ENCODE measurements at places on chromosomes 4 and X.

DNA sequence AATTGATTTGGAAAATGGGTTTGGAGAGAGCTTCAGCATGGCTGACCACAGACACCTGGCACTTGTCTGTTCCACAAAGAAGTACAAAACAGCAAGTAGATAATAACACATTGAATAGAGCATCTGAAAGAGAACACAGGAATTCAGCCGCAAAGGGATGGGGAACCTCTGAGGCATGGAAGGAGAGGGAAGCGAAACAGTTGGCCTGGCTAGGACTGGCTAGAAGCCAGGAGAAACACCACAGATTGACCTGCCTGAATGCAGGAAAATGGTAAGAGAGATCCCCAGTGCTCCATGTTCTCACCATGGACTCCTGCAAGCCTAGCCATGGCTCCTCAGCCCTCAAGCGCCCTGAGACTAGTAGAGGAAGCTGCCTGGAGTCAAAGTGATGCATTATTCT is 169.7 kb upstream of the SH3RF1 start:
- DNase-seq = no peak

DNA sequence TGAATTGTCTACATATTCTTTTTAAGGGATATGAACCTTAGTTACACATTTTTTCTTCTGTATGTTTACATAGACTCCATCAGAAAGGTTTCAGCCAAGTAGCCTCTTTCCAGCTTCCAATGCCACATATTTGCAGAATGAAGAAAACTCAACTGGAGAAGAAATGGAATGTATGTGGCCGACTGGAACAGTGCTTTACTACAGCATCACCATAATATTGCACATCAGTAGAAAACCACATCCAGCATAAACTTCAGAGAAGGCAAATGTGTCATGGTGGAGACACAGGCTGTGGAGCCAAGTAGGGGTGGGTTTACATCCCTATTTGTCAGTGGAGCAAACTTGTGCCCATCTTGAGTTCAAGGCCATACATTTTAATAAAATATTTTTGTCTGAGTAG is 204.8 kb upstream of the LDB2 start:
- DNase-seq = no peak

GRCh38 chrX:119684916-119685224 is 8.1 kb downstream of the SEPTIN6 start:
- no peak for DNase-seq

DNA sequence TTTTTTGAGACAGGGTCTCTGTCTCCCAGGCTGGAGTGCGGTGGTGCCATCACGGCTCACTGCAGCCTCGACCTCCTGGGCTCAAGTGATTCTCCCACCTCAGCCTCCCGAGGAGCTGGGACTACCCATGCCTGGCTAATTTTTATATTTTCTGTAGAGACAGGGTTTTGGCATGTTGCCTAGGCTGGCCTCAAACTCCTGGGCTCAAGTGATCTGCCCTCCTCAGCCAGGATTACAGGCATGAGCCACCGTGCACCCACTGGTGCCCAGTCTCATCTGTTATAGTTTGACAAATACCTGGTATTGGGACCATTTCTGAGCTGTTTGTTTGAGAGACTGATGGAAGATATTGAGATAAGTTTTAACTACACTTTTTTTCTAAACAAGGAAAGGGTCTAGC is 57.5 kb upstream of the SMIM10 start:
- no peak for DNase-seq

DNA sequence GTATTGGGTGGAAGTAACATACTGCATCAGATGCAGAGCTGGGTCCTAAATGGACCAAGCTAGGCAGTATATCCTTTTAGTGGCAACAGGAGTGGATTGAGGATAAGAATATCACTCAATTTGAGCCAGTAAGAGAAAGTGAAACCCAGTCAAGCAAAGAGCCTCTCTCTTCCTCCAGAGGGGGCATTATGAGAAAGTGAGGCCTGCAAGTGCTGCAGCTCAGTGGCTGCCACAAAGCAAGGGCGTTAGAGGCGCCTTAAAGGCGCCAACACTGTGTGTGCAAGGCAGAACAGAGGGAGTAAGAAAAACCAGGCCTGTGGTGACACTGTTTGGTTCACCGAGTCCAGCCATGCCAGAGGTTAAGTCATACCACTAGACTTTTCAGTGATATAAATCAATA is 17.5 kb downstream of the STX18 start:
- no peak for DNase-seq

GRCh38 chr4:26130173-26130572 is 190.6 kb upstream of the RBPJ start:
- DNase-seq = no peak
